ENCODE measurements at places on chromosomes 3 and 15. TPM values are rescaled to one million over a fixed set of nuclear protein-coding genes. Genes with fewer than 3 reads are reported as not detected.

GRCh38 chr3:18195836-18196235 is 229.3 kb downstream of the SATB1 start:
- no peaks in the 10 kb centered on the region for H3K4me1 ChIP-seq
- H3K4me3 ChIP-seq = no peak overlapping the region
- H3K36me3 ChIP-seq = no peaks in the 10 kb centered on the region
- H3K27ac ChIP-seq = no peak overlapping the region

DNA sequence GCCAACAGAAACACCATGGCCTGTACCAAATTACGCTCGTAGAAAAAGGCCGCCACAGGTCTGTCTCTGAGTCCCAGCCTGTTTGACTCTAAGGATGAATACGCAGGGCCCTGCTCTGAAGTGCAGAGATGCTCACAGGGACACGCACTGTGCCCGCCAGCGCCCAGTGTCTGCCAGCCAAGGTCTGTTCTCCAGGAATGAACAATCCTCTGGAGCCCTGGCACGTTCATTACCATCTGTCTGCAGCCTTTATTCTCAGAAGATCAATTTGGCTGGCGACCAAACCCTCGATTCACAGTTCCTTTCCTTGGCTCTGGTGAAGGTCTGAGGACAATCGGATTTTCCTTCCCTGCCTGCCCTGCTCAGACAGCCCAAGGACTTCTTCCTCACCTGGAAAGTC is 66.3 kb downstream of the NIPA2 start:
- no peak overlapping the region for H3K27ac ChIP-seq
- H3K27me3 ChIP-seq = no peaks in the 10 kb centered on the region
- peaks cover 44% of the 10 kb centered on the region for H3K36me3 ChIP-seq
- DNase-seq = no peak

DNA sequence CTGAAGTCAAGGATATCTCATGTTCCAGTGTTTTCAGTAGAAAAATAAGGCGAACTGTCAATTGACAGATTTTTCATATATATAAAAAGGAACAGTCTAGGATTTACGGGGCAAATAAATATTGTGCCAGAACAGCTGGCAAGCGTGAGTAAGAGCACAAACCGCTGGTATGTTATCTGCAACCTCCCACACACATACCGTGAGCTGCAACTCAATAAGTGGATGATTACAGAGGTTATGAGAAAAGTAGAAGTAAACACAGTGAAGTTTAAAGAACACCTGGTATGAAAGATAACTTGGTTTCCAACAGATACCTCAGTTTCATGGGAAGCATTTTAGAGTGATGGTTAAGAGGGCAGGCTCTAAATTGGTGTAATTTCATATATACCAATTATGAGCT is 733.4 kb downstream of the TUSC7 start:
- DNase-seq = no peak
- H3K4me3 ChIP-seq = no peak overlapping the region
- H3K4me1 ChIP-seq = no peaks in the 10 kb centered on the region
- H3K27me3 ChIP-seq = no peaks in the 10 kb centered on the region
- H3K27ac ChIP-seq = no peak overlapping the region

- no peak overlapping the region for H3K4me3 ChIP-seq
- no peaks in the 10 kb centered on the region for H3K36me3 ChIP-seq
- no peak overlapping the region for H3K27ac ChIP-seq
- H3K4me1 ChIP-seq = no peaks in the 10 kb centered on the region
Observed at GRCh38 chr3:186401556-186401955, 39.5 kb upstream of the DGKG start.

- peaks cover 11% of the 10 kb centered on the region for H3K36me3 ChIP-seq
- DNase-seq = no peak
- no peaks in the 10 kb centered on the region for H3K4me1 ChIP-seq
- no peak overlapping the region for H3K27ac ChIP-seq
- H3K27me3 ChIP-seq = no peaks in the 10 kb centered on the region
Observed at GRCh38 chr3:197149528-197149927, 119.9 kb upstream of the MELTF start.

DNA sequence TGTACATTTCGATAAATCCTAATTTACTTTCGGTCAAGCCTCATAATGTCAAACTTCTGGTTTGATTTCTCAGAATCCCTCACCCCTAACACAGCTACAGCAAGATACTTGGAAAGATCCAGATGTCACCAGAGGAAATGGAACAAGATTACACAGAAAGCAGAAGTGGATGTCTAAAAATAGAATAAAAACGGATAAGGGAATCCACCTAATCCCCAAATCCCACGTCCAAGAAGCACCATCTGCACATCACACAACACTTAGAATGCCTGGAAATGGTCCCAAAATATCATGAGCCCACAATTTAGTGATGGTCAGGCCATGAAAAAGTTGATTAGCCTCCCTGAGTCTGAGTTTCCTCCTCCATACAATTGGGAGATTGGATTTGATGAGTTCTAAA is 61.7 kb downstream of the AGTR1 start:
- H3K27me3 ChIP-seq = no peaks in the 10 kb centered on the region
- no peak overlapping the region for H3K27ac ChIP-seq
- H3K4me3 ChIP-seq = no peak overlapping the region
- H3K36me3 ChIP-seq = no peaks in the 10 kb centered on the region
- DNase-seq = no peak
- H3K4me1 ChIP-seq = no peaks in the 10 kb centered on the region

DNA sequence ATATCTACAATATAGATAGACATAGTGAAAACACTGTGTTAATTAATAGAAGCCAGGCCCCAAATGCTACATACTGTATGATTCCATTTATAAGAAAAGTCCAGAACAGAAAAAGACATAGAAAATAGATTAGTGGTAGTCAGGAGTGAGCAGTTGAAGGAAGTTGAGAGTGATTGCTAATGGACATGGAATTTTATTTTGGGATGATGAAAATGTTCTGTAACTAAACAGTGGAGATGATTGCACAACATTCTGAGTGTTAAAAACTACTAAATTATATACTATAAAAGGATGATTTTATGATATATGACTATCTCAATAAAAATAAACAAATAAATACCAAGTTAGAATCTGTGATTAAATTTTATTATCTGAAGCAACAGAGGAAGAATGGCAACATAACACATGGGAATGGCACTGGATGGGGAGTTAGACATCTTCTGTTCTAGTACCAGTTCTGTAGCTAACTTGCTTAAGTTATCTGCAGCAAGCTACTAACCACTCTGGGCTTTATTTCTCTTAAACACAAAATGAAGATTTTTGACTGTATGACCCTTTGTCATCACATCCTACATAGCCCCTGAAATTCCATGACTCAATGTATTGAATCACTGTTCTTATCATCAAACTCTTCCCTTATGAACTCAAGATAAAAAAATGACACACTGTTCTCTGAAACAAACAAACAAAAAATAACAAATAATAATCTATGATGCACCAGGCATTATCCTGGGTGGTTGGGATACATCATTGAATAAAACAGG is 612.7 kb downstream of the TBL1XR1 start:
- no peak for DNase-seq
- no peaks in the 10 kb centered on the region for H3K36me3 ChIP-seq
- H3K4me1 ChIP-seq = no peaks in the 10 kb centered on the region

GRCh38 chr3:177440456-177441104 is 243.3 kb upstream of the TBL1XR1 start:
- DNase-seq = no peak
- no peaks in the 10 kb centered on the region for H3K27me3 ChIP-seq
- no peak overlapping the region for H3K4me3 ChIP-seq
- H3K27ac ChIP-seq = no peak overlapping the region
- no peaks in the 10 kb centered on the region for H3K4me1 ChIP-seq
- no peaks in the 10 kb centered on the region for H3K36me3 ChIP-seq

DNA sequence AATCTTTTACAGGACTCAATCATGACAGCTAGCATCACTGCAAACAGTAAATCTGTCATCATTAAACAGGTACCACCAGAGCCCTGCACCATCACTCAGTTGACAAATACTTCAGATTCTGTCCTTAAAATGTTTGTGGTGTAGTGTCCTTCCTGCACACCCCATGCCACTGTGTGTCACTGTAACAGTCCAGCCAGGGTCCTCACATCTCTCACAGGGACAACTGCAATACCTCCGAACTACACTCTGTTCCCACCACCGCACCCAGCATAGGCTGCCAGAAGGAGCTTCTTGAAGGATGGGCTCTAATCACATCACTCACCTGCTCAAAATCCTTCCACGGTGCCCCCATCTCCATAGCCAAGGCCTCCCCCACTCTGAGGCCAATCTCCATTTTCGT is 90.2 kb upstream of the FGF12 start:
- H3K27ac ChIP-seq = no peak overlapping the region
- no peak overlapping the region for H3K4me3 ChIP-seq
- peaks cover 2% of the 10 kb centered on the region for H3K4me1 ChIP-seq

GRCh38 chr3:60015032-60015705 is 965.3 kb upstream of the CFAP20DC start:
- H3K27me3 ChIP-seq = no peaks in the 10 kb centered on the region
- H3K4me1 ChIP-seq = no peaks in the 10 kb centered on the region
- no peak overlapping the region for H3K27ac ChIP-seq
- no peak for DNase-seq
- H3K36me3 ChIP-seq = no peaks in the 10 kb centered on the region
- H3K4me3 ChIP-seq = no peak overlapping the region

- DNase-seq = peak; percentile 44
- H3K36me3 ChIP-seq = no peaks in the 10 kb centered on the region
- H3K4me1 ChIP-seq = no peaks in the 10 kb centered on the region
Observed at GRCh38 chr15:71752604-71753289, 57.6 kb upstream of the NR2E3 start.

DNA sequence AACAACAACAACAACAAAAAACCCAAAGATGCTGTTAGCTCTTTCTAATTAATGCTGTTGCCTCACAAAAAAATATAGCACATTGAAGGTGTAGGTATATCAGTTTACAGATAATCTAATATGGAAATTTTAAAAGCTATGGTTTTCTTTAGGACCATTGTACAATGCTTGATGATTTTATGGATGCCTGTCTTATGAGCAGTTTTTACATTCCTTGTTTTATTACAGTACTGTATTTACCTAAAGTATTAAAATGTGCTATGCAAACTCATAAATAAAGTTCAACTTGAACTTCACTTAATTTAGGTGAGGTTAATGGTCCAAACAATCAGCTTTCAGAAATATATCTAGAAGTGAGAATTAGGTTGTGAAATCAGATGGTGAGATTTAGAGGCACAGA is 212.2 kb upstream of the GOLIM4 start:
- H3K36me3 ChIP-seq = peaks cover 5% of the 10 kb centered on the region
- H3K4me3 ChIP-seq = no peak overlapping the region
- DNase-seq = no peak
- H3K4me1 ChIP-seq = no peaks in the 10 kb centered on the region

DNA sequence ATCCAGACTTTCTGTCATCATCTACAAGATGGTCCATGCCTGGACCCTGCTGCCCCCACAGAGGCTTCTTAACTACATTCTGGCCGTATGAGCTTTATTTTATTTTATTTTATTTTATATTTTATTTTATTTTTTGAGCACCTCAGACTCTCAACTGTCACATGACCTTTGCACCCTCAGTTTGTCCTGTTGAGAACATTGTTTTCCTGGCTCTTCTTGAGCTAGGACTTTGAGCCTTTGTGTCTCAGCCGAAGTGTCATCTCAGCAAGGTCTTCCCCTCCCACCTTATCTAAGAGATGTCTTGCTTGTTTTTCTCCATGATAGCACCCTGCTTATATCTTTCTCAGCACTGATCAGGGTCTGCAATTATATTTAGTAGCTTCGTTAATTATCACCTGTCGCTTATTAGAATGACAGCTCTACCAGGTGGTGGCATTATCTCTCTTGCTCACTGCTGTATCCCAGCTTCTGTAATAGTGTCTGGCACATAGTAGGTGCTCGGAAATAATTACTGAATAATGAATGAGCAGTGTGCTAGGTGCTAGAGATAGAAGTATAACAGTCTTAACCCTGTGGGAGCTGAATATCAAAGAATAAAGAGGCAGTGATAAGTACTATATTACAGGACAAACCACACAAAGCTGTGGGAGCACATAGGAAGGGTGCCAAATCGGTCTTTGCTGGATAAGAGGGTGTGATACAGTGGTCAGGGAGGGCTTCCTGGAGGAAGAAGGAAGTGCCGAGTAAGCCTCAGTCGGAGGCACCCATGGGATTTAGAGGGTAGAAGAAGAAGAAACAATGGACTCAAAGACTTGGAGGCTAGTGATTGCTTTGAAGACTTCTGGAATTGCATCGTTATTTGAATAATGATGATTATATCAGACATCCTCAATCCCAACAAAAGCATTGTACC is 136.2 kb downstream of the ITPR1 start:
- no peaks in the 10 kb centered on the region for H3K36me3 ChIP-seq
- H3K27ac ChIP-seq = no peak overlapping the region
- no peaks in the 10 kb centered on the region for H3K27me3 ChIP-seq
- no peak overlapping the region for H3K4me3 ChIP-seq
- no peaks in the 10 kb centered on the region for H3K4me1 ChIP-seq

GRCh38 chr3:184583578-184584451 is 22.2 kb downstream of the EPHB3 start:
- H3K4me3 ChIP-seq = peak overlapping the region; percentile 79
- H3K36me3 ChIP-seq = no peaks in the 10 kb centered on the region
- peak; percentile 65 for DNase-seq
- peaks cover 6% of the 10 kb centered on the region for H3K4me1 ChIP-seq

- H3K4me1 ChIP-seq = no peaks in the 10 kb centered on the region
- no peak for DNase-seq
- no peak overlapping the region for H3K4me3 ChIP-seq
- no peaks in the 10 kb centered on the region for H3K36me3 ChIP-seq
- H3K27me3 ChIP-seq = no peaks in the 10 kb centered on the region
- no peak overlapping the region for H3K27ac ChIP-seq
Observed at GRCh38 chr3:17551895-17552294, 190.5 kb downstream of the TBC1D5 start.

DNA sequence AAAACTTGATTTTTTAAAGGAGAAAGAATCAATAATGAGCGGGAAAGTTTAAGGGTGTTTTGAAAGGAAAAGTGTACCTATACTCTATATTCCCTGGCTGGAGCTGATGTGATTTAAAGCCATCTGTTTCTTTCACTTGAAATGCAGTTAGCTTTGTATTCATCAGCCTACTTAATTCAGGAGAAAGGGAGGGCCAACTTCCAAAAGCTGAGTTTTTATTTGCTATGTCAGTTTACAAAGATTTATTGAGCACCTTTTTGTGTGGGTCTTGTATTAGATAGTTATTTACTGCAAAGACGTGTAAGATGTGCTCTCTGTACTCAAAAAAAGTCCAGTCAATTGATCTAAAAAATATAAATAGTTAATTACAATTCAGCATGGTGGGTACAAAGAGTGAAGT is 176.2 kb upstream of the GOLIM4 start:
- no peaks in the 10 kb centered on the region for H3K27me3 ChIP-seq
- H3K4me3 ChIP-seq = no peak overlapping the region
- no peak overlapping the region for H3K27ac ChIP-seq
- H3K36me3 ChIP-seq = no peaks in the 10 kb centered on the region
- no peak for DNase-seq
- peaks cover 10% of the 10 kb centered on the region for H3K4me1 ChIP-seq

The CHRNA5 gene
- 21.6 TPM for total RNA-seq

The DUOX1 gene
- total RNA-seq = 2.3 TPM

The SELENOT gene
- 79.1 TPM for total RNA-seq

The KNL1 gene
- 16.8 TPM for total RNA-seq

The HAUS2 gene
- 42.5 TPM for total RNA-seq

The CFAP44 gene
- 3.7 TPM for total RNA-seq

The GLDN gene
- total RNA-seq = 0.77 TPM
